ENCODE measurements at places on chromosomes 7 and 10.

DNA sequence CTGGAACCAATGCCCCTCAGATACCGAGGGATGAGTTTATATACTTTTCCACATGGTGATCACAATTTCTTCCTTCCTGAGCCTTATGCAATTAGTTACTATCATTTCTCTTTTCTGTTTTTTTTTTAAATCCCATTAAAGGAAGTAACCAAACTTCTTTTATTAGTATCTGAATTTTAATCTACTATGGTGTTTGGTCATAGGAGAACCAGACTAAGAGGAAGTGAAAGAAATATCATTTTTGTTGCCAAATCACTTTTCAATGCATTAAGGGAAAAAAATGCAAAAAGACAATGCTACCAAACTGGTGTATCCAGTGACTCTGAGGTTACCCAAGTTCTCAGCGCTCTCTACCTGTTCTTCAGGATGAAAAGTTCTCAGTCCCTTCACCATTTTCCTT is 167.7 kb downstream of the NXPH1 start:
- no peak for DNase-seq

- DNase-seq = no peak
Observed at GRCh38 chr7:79489371-79489770, 35.9 kb upstream of the MAGI2 start.

- DNase-seq = no peak
Observed at GRCh38 chr10:11719496-11720259, 22.5 kb upstream of the ECHDC3 start.

DNA sequence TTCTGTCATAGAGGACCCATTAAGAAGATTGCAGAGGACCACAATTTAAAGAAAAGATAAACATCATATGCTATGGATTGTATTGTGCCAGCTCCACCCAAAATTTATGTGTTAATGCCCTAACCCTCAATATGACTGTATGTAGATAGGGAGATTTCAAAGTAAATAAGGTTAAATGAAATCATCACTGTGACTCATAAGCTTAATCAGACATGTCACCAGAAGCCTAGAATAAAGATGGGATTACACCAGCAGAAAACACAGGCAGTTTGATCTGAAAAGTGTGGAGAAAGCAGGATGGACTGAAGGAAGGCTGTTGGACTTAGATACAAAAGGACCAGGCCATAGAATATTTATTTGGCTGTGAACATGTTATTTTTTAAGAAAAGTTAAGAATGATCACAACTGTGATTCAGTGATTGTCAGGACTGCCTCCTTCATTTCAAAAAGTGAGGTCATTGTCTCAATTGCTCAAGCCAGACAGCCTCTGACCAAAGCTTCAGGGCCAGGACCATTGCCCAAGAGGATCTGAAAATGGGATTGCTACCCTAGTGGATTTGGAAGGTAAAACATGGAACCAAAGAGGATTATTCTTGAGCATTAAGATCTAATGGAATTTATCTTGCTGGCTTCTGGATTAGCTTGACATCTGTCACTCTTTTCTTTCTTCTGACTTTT is 270.8 kb upstream of the POM121L12 start:
- DNase-seq = no peak

- DNase-seq = no peak
Observed at GRCh38 chr10:102615361-102615760, 28.9 kb upstream of the TRIM8 start.

DNA sequence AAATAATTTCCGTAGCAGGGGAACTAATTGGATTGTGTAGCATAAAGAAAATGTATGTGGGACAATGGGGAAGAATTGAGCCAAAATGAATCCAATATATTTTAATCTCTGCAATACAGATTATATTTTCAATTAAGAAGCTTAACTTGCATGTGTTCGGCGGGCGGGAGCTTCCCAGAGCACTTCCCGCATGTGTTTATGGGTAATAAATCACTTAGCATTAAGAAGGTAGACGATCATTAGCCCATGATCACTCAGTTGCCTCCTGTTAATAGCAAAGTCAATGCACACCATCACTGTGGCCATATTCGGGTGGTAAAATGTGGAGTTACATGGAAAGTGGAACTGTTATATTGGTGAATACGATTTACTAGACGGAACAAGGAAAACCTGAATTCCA is 122.9 kb upstream of the INSYN2A start:
- no peak for DNase-seq

GRCh38 chr7:125857606-125858005 is 928.0 kb upstream of the POT1 start:
- DNase-seq = no peak
